ENCODE measurements at places on chromosomes 7 and 10.

DNA sequence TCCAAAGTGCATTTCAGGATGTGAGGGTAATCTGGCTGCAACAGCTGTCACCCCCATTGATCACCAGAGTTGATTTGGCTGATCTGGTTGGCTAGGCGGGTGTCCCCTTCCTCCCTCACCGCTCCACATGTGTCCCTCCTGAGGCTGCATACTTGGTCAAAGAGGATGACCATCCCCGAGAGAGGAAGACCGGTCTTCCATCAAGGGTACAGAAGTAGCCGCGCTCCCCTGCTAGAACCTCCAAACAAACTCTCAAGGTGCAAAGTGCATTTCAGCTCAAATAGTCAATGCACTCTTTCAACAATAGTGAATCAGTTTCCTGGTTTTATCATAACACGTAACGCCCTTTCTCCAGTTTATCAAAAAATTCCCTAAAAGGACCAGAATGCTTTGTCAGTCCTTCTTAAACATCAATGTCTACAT is 44.6 kb downstream of the CARD11 start:
- no peak for DNase-seq

DNA sequence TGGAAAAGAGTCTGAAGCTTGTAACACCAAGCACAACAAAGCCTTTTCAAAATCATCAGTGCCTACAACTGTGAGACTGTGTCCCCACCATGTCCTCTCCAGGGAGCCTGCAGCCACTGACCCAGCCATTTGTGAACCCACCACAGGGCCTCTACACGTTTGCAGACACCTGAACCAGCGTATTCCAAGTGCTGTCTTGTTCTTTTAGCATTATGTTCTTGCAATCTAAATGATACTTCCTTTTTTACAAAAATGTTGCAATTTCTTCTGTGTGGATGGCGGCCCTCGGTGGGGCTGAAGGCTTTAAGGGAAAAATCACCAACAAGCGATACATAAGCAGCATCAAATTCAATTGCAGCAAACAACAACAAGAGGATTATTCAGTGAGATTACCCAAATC is 403.2 kb upstream of the MGMT start:
- DNase-seq, result no peak

DNA sequence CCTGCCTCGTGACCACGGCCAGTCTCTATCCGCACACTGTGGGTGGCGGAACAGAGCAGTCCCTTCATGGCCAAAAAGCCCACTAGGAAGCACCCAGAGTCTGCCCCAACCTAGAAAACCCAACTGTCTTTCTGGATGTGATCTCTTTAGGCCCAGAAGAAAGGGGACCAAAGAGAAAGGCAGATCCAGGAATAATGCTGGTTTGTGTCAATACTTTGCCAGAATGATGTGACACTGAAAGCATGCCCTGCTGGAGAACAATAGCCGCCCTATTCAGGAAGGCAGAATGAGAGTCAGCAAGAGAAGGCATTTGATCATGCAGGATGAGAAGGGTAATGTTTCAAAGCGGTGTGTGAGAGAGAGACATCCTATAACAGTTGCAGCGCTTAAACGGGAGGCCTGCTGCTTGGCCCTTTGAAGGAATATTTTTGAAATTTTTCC is 274.7 kb downstream of the USP6NL start:
- no peak for DNase-seq

- no peak for DNase-seq
These were observed 16.8 kb downstream of the TRIM8 start for GRCh38 chr10:102660888-102661657.

GRCh38 chr7:30644286-30644955 is 37.8 kb downstream of the CRHR2 start:
- no peak for DNase-seq

GRCh38 chr7:134809616-134810015 is 30.2 kb downstream of the CALD1 start:
- no peak for DNase-seq

DNA sequence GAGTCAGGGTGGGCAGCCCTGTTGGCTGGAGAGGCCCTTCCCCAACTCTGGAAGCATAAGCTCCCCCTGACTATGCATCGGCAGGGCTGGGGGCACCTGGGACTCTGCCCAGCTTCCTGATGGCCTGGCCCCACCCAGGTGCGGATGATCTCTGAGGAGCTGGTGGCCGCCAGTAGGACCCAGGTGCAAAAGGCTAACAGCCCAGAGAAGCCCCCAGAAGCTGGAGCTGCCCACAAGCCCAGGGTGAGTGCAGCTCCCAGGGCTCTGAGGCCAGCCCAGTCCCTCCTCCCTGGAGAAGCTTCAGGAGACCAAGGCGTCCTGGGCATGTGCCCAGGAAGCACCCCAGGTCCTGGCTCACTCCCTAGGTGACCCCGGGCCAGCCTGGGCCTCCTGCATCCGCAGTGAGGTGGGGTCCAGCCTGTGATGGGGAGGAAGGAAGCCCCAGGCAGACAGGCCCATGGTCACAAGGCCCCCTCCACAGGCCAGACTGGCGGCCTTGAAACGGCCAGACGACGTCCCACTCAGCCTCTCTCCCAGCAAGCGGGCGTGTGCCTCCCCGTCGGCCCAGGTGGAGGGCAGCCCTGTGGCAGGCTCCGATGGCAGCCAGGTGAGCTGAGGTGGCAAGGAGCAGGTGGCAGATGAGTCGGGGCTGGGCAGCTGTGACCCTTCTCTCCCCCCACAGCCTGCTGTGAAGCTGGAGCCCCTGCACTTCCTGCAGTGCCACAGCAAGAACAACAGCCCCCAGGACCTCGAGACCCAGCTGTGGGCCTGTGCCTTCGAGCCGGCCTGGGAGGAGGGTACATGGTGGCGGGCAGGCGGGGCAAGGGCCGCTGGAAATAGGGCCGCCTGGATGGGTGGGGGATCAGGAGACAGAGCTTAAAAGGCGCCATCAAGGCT is 3.0 kb downstream of the LRWD1 start:
- no peak for DNase-seq

DNA sequence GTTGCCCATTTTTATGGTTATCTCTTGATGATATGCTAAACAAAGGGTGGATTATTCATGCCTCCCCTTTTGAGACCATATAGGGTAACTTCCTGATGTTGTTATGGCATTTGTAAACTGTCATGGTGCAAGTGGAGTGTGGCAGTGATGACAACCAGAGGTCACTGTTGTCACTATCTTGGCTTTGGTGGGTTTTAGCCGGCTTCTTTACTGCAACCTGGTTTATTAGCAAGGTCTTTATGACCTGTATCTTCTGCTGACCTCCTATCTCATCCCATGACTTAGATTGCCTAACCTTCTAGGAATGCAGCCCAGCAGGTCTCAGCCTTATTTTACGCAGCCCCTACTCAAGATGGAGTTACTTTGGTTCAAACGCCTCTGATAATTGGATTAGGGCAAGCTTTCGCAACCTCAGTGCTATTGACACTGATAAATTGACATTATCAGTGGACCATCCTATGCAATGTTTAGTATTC is 36.9 kb downstream of the BAG3 start:
- no peak for DNase-seq

- no peak for DNase-seq
These were observed 278.5 kb downstream of the BICC1 start for GRCh38 chr10:58791137-58791536.

GRCh38 chr7:117019786-117020590 is 66.7 kb downstream of the ST7 start:
- DNase-seq, result no peak

DNA sequence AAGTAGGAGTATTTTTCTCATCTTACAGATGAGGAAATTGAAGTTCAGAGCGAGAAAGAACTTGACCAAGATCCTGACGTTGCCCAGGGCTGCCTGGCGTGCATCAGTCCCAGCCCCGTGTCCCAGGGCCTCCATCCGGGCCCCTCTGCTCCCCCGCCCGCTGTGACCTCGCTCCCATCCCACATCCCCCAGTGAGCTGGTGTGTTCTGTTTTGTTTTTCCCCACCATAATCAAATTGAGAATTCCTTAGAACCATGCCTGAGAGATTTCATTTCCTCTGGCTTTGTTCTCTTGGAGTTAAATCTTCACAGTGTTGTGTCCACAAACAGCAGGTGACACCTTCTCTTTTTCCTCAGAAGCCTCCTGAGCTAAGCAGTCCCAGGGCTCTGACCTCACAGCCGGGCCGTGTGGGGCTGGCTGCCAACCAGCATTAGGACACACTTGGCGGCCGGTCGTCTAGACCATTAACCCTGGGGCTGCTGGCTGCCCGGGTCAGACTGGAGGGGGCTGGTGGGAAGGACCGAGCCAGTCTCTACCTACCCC is 44.3 kb downstream of the PFKP start:
- no peak for DNase-seq

DNA sequence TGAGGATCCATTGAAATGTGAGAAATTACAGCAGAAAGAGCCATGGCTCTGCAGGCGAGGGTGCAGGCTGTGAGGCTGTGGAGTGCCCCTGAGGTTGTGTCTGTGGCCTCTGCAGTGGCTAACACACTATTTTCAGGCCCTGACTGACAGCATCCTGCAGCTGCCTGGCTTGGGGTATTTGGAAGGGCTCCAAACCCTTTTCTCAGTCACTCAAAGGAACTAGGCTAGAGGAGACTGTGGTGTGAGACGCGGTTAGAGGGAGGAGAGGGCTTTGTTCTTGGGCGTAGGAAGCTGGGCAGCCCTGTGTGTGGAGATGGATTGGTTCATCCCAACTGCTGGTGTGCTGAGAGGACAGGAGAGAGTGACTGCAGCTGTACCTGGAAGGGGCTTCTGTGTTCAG is 134.9 kb downstream of the RAMP3 start:
- DNase-seq, result no peak

GRCh38 chr7:88396948-88397322 is 90.2 kb upstream of the STEAP4 start:
- no peak for DNase-seq
